Activated CD4-positive, alpha-beta T cell treated with anti-CD3 and anti-CD28 coated beads, Interleukin-2, amount 10 ng/mL, durations not matched to agents 24 days and 14 days (primary cell): ENCODE measurements at places on chromosomes 16 and 17. TPM values are rescaled to one million over a fixed set of nuclear protein-coding genes. Genes with fewer than 3 reads are reported as not detected.

FOXC2 gene
- total RNA-seq, result not detected in 2 replicates

WFIKKN1 gene
- 0.44 and 0.45 TPM in 2 replicates for total RNA-seq

TMEM114 gene
- not detected in 2 replicates for total RNA-seq

MARVELD3 gene
- not detected in 2 replicates for total RNA-seq

NLGN2 gene
- 2.9 and 3.0 TPM in 2 replicates for total RNA-seq

MT3 gene
- 5.9 and 9.3 TPM in 2 replicates for total RNA-seq

GRCh38 chr17:48746916-48747444 is 18.4 kb upstream of the HOXB13 start:
- no peaks in the 10 kb centered on the region for H3K36me3 ChIP-seq
- no peak for DNase-seq
- H3K4me3 ChIP-seq, result no peak overlapping the region

DNA sequence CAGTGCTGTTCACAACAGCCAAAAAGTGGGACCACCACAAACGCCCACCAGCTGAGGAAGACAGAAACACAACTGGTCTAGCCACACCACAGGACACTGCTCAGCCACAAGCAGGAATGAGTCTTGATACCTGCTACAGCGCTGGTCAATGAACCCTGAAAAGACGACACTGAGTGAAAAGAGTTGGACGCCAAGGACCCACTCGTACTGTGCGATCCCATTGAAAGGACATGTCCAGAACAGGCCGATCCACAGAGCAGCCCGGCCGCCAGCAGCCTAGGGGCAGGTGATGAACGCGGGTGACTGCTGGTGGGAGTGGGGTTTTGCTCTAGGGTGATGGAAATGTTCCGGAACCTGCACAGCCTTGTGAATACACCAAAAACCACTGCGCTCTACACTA is 10.6 kb upstream of the SLC38A8 start:
- H3K4me1 ChIP-seq, result no peaks in the 10 kb centered on the region
- no peak overlapping the region for H3K4me3 ChIP-seq
- no peaks in the 10 kb centered on the region for H3K27me3 ChIP-seq
- no peak for DNase-seq
- no peak overlapping the region for H3K27ac ChIP-seq

- H3K4me1 ChIP-seq, result peaks cover 6% of the 10 kb centered on the region
- no peak for DNase-seq
- no peak overlapping the region for H3K4me3 ChIP-seq
- H3K27ac ChIP-seq, result no peak overlapping the region
- no peaks in the 10 kb centered on the region for H3K36me3 ChIP-seq
- no peaks in the 10 kb centered on the region for H3K27me3 ChIP-seq
Observed at GRCh38 chr16:14331020-14331419, 259.9 kb downstream of the MRTFB start.

- no peak for DNase-seq
- H3K4me1 ChIP-seq, result no peaks in the 10 kb centered on the region
- H3K36me3 ChIP-seq, result no peaks in the 10 kb centered on the region
- no peak overlapping the region for H3K27ac ChIP-seq
- peaks cover 3% of the 10 kb centered on the region for H3K27me3 ChIP-seq
Observed at GRCh38 chr16:88315543-88316105, 67.1 kb upstream of the ZNF469 start.

DNA sequence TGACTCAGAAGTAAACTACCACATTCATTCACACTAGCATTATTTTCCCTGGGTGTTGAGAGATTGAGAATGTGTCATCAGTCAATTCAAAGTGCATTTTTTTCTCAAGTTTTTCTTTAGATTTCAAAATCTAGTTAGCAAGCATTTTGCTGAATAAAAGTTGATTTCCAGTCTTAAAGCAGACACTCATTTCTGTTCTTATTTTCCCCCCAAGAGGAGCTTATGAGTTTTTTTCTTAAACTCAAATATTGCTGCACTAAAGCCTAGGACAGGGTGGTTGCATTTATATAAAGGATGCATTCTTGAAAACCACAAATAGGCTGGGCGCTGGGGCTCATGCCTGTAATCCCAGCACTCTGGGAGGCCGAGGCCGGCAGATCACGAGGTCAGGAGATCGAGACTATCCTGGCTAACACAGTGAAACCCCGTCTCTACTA is 15.3 kb downstream of the CDH3 start:
- no peak for DNase-seq
- H3K4me1 ChIP-seq, result peaks cover 1% of the 10 kb centered on the region
- H3K36me3 ChIP-seq, result no peaks in the 10 kb centered on the region
- H3K27me3 ChIP-seq, result peaks cover 14% of the 10 kb centered on the region

DNA sequence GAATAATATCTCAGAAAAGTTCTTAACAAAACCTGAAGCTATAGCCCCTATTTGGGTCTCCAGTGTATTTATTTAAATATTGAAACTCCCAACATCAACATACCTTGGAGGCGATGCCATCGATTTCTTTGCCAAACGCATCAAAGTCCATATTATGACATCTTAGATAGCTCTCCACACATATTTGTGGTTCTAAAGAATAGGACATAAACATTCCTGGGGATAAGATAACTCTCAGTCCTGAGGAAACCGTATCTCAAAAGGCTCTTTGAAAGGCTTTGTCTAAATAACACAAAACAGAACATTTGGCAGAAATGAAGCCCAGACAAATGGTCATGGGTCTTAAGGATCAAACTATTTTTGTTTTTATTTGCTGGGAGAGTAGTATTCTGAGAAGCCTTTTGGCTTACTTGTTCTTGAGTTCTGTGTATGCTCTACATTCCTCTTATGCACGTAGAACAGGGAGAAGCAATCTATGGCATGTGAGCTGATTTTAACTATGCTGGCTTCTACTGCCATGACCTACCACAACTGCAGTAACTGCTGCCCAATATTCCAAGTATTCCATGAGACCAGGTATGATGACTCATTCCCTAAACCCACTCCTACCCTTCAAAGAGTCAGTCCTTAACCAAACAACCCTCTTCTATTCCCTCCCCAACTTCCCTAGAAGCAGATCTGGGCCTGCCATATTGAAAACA is 279.0 kb upstream of the ZFHX3 start:
- no peaks in the 10 kb centered on the region for H3K36me3 ChIP-seq
- no peaks in the 10 kb centered on the region for H3K27me3 ChIP-seq
- DNase-seq, result no peak
- H3K4me3 ChIP-seq, result no peak overlapping the region
- H3K4me1 ChIP-seq, result no peaks in the 10 kb centered on the region

GRCh38 chr17:40123811-40124114 is 2.0 kb downstream of the MSL1 start:
- no peak for DNase-seq
- H3K4me1 ChIP-seq, result peaks cover 33% of the 10 kb centered on the region
- peak overlapping the region; percentile 92 for H3K27ac ChIP-seq
- peak overlapping the region; percentile 90 for H3K4me3 ChIP-seq
- H3K36me3 ChIP-seq, result peaks cover 34% of the 10 kb centered on the region
- H3K27me3 ChIP-seq, result no peaks in the 10 kb centered on the region

GRCh38 chr17:79065105-79065670 is 9.4 kb upstream of the ENGASE start:
- peaks cover 4% of the 10 kb centered on the region for H3K4me1 ChIP-seq
- H3K27ac ChIP-seq, result no peak overlapping the region
- no peak overlapping the region for H3K4me3 ChIP-seq

- H3K27ac ChIP-seq, result no peak overlapping the region
- H3K27me3 ChIP-seq, result no peaks in the 10 kb centered on the region
- peaks cover 27% of the 10 kb centered on the region for H3K36me3 ChIP-seq
- no peak overlapping the region for H3K4me3 ChIP-seq
- peaks cover 12% of the 10 kb centered on the region for H3K4me1 ChIP-seq
- no peak for DNase-seq
Observed at GRCh38 chr16:30115238-30115637, 1.9 kb upstream of the GDPD3 start.

- peak; percentile 45 for DNase-seq
- H3K4me1 ChIP-seq, result peaks cover 28% of the 10 kb centered on the region
- H3K4me3 ChIP-seq, result no peak overlapping the region
- H3K36me3 ChIP-seq, result peaks cover 31% of the 10 kb centered on the region
- H3K27ac ChIP-seq, result peak overlapping the region; percentile 25
Observed at GRCh38 chr17:59807892-59808509, 84.7 kb downstream of the TUBD1 start.

- H3K4me3 ChIP-seq, result peak overlapping the region; percentile 26
- no peaks in the 10 kb centered on the region for H3K27me3 ChIP-seq
- H3K4me1 ChIP-seq, result peaks cover 72% of the 10 kb centered on the region
- H3K36me3 ChIP-seq, result peaks cover 56% of the 10 kb centered on the region
- H3K27ac ChIP-seq, result peak overlapping the region; percentile 34
Observed at GRCh38 chr17:45296833-45297124, 20.0 kb downstream of the MAP3K14 start.

DNA sequence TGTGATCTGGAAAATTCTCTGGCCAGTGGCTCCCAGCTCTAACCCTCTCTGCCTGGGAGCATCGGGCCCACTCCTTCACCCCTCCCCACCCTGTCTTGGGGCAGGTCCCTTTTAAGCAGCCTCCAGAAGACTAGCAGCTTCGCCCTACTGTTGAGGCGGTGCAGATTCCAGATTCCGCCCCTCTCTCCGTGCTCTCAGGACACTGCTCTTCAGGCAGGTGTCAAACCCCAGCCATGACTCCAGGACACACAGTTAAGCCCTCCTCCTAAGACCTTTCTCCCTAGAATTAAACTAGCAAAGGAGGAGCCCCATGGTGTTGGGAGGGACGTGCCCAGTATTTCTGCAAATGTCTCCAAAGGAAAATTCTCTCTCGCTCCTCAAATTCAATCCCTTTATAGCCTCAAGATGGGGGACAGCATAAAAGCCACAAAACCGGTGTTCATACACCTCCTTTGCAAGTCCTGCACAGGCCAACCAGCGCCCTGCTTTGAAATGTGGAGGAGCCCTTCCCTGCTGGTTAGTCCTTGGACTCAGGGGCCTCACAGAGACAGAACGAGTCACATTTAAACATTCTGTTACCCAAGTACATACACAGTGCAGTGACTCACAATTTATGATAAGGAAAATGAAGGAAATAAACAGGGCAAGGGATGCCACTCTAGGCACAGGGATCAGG is 7.2 kb downstream of the LPO start:
- H3K27ac ChIP-seq, result no peak overlapping the region
- H3K36me3 ChIP-seq, result no peaks in the 10 kb centered on the region
- H3K27me3 ChIP-seq, result peaks cover 45% of the 10 kb centered on the region
- H3K4me3 ChIP-seq, result no peak overlapping the region
- DNase-seq, result no peak

GRCh38 chr16:630815-631405 is at the start of gene WFIKKN1:
TSS of gene WFIKKN1 (plus strand) at chr16:630985. CDS start at chr16:631254, 269 bp downstream.
- peaks cover 2% of the 10 kb centered on the region for H3K4me1 ChIP-seq
- H3K36me3 ChIP-seq, result peaks cover 2% of the 10 kb centered on the region
- no peak for DNase-seq
- H3K27ac ChIP-seq, result no peak within 1 kb of the TSS
- no peak within 1 kb of the TSS for H3K4me3 ChIP-seq
- H3K27me3 ChIP-seq, result no peaks in the 10 kb centered on the region

DNA sequence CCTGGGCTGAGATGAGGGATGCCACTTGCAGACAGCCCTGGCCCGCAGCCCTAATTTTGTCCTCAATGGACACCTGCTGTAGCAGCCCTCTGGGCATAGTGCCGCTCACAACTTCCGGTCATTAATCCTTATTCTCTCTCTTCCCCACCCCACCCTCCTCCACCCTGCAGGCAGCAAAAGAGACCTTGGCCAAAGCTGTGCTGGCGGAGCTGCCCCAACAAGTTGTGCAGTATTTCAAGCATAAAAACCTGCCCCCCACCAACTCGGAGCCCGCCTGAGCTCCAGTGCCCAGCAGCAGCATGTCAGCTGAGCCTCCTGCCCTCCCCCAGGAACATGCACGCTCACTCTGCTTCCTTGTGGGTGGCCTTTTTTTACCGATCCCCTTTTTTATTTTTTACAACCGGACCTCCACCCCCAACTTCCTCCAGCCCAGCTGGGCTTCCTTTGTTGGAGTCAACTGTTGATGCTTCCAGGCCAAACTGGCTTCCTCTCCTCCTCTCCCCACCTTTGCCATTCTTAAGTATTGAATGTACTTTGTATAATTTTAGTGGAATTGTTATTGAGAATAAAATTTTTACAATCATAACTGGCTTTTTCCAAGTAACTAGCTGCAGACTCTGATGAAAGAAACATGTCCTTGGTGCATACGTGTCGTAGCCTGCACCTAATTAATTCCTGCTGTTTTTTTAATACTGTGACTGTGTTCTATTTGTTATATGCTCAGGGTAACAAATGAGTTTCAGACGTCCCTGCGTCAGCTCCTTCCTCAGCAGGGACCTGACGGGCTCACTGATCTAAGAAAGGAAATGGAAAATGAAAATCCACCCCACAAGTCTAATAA is 38.2 kb downstream of the PSME3IP1 start:
- H3K4me3 ChIP-seq, result no peak overlapping the region
- H3K36me3 ChIP-seq, result peaks cover 10% of the 10 kb centered on the region
- peaks cover 15% of the 10 kb centered on the region for H3K4me1 ChIP-seq
- no peaks in the 10 kb centered on the region for H3K27me3 ChIP-seq
- no peak for DNase-seq
- H3K27ac ChIP-seq, result no peak overlapping the region

- H3K4me1 ChIP-seq, result peaks cover 5% of the 10 kb centered on the region
- no peaks in the 10 kb centered on the region for H3K27me3 ChIP-seq
Observed at GRCh38 chr17:18018411-18018921, 20.5 kb downstream of the ATPAF2 start.

DNA sequence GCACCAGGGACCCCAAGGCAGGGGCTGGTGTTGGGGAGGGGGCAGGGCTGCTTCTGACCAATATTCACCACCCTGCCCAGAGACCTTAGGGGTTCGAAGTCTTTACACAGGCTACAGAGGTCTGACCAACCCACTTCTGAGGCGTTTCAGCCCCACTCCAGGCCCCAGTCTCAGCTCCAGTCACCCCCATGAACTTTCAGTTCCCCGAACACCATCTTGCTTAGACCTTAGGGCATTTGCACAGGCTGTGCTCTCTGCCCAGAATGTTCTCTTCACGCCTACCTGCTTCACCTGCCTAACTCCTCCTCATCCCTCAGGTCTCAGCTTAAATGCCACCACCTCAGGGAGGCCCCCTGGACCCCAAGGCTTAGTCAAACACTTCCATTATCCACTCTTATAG is 25.8 kb upstream of the CPNE2 start:
- H3K27me3 ChIP-seq, result no peaks in the 10 kb centered on the region
- peaks cover 19% of the 10 kb centered on the region for H3K4me1 ChIP-seq
- H3K4me3 ChIP-seq, result no peak overlapping the region
- no peak for DNase-seq
- peak overlapping the region; percentile 6 for H3K27ac ChIP-seq
- peaks cover 60% of the 10 kb centered on the region for H3K36me3 ChIP-seq

GRCh38 chr17:63406689-63407330 is 39.3 kb downstream of the CYB561 start:
- H3K27me3 ChIP-seq, result peaks cover 19% of the 10 kb centered on the region
- no peak overlapping the region for H3K27ac ChIP-seq
- DNase-seq, result peak; percentile 90
- H3K36me3 ChIP-seq, result no peaks in the 10 kb centered on the region
- no peak overlapping the region for H3K4me3 ChIP-seq

DNA sequence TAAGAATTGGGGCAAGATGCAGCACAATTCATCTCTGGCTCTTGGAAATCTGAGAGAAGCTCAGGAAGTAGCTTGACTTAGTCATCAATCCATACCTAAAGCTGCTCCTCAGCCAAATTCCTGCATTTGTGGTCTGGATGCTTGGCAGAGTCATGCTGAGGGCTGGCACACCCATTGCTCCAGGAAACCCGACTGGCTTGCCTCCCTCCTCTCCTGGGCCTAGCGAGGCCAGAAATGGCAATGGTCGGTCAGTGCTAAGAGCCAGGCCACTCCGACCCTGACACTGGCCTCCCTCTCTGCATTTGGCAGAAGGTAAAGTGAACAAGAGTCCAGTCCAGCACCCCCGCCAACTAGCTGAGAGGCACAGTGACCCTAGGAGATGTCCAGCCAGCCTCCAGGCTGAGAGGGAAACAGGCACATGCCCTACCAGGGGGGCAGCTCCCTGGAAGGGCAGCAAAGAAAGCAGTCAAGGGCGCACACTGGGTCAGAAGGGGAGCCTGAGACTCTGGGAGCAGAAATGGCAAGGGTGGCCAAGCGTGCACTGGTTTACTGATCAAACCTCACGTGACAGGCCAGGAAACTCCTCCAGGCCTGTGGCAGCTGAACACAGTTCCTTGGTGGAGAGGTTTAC is 10.0 kb downstream of the POLDIP2 start:
- DNase-seq, result no peak
- H3K4me3 ChIP-seq, result no peak overlapping the region
